H4 (cell line): ENCODE measurements at places on chromosomes 4 and X. TPM values are rescaled to one million over a fixed set of nuclear protein-coding genes. Genes with fewer than 3 reads are reported as not detected.
A peak's percentile ranks its signal among the peaks of the same experiment; 100 is the strongest.

Gene TMEM150C
- 4.1 and 6.3 TPM in 2 replicates for total RNA-seq

- DNase-seq, result peak; percentile 49
Measured at GRCh38 chrX:9595174-9595573, 130.3 kb downstream of the TBL1X start.

- DNase-seq, result no peak
Measured at GRCh38 chrX:153513265-153513664, 4.2 kb upstream of the ATP2B3 start.

GRCh38 chrX:100976211-100976610 is 6.7 kb downstream of the ARL13A start:
- no peak for DNase-seq

DNA sequence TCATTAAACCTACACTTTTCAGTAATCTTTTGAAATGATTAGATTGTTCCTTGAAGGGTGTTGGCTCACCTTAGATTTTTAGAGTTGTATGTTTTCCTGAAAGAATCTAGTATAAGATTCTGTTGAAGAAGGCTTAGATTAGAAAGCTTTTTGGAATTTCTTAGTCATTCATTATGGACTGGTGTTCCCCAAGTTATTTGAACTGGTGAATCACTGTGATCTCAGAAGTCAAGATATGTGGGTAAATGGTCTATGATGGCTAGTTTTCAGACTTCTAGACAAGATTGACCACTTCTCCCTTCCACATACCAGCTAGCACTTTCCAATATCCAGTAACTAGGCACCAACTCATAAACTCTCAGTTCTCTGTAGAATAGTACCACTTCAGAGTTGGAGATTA is 138.1 kb downstream of the KDM6A start:
- no peak for DNase-seq

GRCh38 chr4:76611616-76612207 is 176.7 kb downstream of the SHROOM3 start:
- no peak for DNase-seq

- DNase-seq, result no peak
Measured at GRCh38 chr4:139521754-139522401, 34.1 kb downstream of the SETD7 start.

DNA sequence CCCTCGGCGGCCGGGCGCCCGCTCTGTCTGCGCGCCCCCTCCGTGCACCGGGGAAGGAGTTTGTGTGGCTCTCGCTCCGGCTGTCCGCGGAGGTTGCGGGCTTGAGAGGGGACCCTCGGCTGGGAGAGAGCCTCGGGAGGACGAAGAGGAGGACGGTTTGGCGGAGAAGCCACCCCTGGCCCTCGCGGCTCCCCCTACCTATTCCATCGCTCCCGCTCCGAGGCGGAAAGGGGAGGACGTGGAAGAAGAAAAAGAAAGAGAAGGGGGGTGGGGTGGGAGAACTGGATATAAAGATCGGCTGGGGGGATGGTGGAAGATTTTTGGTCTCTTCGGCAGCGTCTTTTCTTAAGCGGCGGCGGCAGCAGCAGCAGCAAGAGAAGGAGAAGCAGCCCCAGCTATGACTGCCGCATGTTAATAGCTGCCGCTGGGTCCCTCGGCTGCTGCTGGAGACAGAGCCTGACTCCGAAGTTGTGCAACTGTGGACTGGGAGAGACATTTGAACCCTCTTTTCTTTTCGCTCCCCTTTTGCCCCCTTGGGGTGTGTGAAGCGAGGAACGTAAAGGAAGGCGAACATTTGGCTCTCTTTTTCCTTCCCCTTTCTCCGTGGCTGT is 895 bp downstream of the ADGRL3 start:
- DNase-seq, result no peak
